Hypothalamus (tissue), 51 donors: ENCODE measurements at places on chromosomes 7 and 10.

- DNase-seq: no peak
Observed at GRCh38 chr10:21891439-21891838, 112.1 kb downstream of the DNAJC1 start.

DNA sequence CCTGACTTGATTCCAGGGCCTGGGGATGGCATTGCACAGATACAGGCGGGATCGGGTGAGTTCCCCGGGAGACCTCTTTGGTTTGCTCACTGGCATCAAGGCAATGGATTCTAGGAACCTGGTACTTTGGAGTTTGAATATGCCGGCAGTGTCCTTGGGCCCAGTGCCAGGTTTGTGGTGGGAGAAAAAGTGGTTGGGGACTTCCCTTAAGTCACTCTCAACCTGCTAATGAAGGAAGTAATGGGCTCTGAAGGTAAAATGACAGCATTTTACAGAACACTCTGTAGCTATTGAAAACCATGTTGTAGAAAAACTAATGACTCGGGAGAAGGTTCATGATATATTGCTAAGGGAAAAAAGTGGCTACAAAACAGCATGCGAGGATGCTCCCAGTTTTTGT lies 129.9 kb downstream of the CFAP58 start:
- no peak for DNase-seq

GRCh38 chr7:29588212-29588611 lies 24.6 kb downstream of the PRR15 start:
- DNase-seq: no peak

DNA sequence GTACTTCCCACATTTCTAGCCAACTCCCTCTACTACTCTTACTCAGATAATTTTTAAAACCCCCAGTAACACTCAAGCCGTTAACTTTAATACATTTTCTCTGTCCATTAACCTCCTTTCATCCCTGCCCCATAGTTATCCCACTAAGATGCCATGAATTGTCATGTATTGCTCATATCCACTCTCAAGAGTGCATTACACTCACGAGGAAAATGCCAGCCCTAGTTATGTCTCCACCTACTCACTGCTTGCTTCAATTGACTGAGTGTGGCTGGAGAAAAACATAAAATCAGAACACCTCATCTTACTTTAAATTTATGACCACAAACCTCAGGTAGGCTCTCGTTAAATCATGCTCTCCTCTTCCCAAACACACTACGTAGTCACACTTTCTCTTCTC lies 324.1 kb upstream of the NPSR1 start:
- no peak for DNase-seq

GRCh38 chr7:115707258-115708012 lies 323.1 kb downstream of the TFEC start:
- DNase-seq: no peak

DNA sequence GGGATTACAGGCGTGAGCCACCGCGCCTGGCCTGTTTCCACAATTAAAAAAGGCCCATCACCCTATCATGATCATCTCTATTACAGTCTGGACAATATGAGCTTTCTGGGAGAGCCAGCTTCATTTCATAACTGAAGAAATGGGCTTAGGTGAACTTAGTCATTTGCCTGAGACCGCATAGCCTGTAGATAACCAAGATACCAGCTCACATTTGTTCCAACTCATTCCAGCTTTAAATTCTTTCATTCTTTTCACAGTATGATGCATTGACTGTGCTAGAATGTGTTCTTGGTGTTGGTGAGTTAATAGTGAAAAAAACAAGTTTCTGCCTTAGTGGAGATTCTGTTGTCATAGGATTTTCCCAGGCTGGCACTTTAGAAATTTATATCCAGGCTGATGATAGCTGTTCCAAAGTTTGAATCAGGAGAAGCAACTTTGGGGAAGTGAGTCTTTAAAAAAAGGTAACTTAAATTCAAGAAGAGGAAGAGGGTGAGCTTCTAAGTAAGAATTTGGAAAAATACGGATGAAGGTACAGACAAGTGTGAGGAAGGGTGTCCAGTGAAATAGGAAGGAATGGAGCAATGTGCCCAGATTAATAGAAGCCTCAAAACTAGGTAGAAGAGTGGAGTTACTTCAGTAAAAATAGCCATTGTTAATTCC lies 2.1 kb upstream of the H2AZ2 start:
- DNase-seq: no peak

- DNase-seq: no peak
Observed at GRCh38 chr10:11225935-11226334, 208.3 kb downstream of the CELF2 start.

DNA sequence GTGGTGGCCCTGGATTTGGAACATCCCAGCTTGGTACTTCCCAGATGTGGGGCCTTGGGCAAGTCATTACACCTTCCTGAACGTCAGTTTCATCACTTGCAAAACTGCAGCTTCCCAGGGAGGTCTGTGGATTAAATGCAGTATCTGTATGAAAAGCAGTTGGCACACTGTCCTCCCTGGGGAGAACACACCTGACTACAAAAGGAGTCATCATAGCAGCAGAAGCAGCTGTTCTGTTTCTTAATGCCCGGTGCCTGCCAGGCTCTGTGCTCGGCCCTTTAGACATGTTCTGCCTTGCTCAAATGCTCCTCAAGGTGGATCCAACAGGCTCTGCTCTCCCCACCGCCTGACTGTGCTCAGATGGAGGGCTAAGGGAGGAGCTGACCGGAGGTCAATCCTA lies 31.0 kb downstream of the CDCA7L start:
- no peak for DNase-seq

DNA sequence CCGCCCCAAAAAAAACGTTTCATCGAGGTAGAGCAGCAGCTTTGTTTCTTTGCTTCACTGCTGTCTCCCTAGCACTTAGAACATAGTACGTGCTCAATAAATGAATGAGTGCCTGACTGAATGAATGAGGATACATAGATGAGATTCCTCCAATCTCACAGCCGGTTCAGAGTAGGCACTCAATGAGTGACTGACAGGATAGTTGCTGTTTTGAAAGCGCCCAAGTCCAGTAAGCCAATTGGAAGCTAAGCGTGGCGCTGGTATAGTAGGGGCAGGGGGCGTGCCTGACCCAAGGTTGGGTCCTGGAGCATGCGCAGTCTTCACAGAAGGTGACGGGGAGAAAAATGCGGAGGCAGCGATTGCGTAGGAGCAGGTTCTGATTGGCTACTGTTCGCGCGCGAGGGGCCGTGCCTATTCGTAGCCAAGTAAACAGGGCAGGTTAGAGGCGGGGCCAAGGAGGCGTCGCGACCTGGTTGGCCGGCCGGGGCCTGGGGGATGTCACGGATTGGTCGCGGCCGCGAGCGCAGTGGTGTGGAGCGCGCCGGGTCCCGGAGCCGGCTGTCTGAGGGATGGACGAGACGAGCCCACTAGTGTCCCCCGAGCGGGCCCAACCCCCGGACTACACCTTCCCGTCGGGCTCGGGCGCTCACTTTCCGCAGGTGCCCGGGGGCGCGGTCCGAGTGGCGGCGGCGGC lies at the start of gene PI4K2A:
PI4K2A (plus strand) TSS at position 498 of the 694 bp plus-strand sequence; CDS start at position 570, 72 bp downstream.
- peak; percentile 95 for DNase-seq

DNA sequence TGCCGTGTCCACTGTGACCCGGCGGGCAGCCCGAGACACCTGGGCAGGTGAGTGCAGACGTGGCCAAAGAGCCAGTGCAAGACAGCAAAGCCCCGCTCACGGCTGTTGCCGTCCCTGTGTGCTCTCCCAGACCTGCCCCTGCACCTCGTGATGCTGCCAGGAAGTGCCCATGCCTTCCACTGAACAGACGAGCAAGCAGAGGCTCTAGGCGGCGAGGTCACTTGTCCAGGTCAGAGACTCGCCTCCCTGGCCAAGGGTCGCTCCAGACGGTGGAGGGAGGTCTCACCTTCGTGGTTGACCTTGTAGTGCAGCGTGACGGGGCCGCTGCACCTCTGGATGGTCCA lies 78.2 kb upstream of the GNA12 start:
- no peak for DNase-seq

DNA sequence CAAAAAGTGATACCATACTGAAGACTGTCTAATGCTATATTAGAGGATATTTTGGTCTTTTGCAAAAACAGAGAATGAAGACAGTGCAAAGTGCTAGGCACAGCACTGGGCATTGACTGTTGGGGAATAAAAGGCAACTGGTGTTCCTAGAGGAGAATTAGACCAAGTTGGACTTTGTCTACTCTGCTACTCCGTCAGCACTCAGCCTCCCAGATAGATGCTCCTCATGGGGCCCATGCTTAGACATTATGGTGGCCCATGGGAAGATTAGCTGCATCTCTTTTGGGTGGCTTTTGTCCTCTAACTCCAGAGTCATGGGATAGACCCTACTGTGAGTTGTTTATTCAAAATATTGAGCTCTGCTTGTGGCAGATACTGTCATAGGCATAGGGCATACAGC lies 113.5 kb downstream of the RBM20 start:
- no peak for DNase-seq

DNA sequence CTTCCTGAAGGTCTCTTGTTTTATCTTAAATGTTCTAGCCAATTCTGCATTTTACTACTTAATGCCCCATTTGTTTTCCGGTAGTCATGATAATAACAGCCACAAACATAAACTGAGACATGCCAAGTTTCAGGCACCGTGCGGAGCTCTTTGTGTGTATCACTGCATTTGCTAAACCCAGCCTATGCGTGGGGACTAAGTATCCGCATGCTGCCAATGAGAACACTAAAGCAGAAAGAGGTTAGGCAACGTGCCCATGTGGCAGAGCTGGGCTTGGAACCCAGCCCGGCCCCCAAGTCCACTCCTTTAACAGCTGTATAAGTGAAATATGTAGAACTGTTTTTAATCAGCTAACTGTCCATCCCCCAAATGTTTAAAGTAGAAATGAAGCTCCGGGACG lies 54.1 kb downstream of the SLIT1 start:
- no peak for DNase-seq

- no peak for DNase-seq
Observed at GRCh38 chr7:116588641-116589594, 64.1 kb downstream of the CAV1 start.

DNA sequence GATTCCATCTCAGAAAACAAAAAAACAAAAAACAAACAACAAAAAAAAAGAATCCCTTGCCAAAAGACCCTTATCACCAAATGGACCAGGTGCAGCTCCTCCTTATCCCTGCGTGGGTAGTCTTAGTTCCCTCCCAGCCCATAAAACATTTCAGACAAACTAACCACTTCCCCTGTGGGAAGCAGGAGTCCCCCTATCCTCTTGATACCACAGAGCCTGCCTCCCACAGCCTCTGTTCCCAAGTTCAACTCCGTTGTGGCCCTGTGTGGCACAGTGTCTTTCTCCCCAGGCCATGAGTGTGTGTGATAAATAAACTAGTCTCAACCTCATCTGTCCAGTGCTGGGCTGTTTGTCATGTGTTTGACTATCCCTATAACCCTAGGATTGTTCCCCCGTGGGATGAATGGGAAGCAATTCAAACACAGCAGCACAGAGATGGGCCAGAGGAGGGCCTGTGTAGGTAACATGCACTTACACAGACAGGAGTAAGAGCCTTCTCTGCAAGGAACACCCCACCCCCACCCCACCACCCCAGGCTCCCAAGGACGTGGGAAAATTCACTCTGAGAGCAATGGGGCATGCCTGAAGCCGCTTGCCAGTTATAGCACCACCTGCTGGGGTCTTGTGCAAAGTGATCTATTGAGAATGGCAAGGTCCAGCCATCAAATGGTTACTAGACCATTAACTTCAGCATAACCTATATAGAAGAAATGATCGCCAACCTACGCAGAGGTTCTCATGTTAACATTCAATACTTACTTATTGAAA lies 147.1 kb upstream of the GHITM start:
- DNase-seq: no peak

- DNase-seq: no peak
Observed at GRCh38 chr7:20529260-20529659, 86.2 kb upstream of the ABCB5 start.
